ENCODE measurements at places on chromosomes 13 and 19.

- DNase-seq = no peak
These were observed 27.6 kb downstream of the ARL11 start for GRCh38 chr13:49655906-49656305.

DNA sequence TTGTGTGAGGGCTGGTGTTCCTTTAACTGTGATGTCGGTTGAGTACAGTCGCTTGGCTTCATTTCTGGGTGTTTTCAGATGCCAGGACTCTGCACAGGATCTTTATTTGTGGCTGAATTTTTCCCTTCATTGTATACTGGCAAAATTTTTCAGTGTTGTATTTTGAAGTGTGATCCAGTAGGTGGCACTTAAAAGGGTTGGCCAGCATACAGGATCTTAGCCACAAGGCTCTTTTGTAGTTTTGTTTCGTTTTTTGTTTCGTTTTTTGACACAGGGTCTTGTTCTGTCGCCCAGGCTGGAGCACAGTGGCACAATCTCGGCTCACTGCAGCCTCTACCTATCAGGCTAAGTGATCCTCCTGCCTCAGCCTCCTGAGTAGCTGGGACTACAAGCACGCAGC lies 8.7 kb downstream of the FCAR start:
- peak; percentile 37 for DNase-seq

DNA sequence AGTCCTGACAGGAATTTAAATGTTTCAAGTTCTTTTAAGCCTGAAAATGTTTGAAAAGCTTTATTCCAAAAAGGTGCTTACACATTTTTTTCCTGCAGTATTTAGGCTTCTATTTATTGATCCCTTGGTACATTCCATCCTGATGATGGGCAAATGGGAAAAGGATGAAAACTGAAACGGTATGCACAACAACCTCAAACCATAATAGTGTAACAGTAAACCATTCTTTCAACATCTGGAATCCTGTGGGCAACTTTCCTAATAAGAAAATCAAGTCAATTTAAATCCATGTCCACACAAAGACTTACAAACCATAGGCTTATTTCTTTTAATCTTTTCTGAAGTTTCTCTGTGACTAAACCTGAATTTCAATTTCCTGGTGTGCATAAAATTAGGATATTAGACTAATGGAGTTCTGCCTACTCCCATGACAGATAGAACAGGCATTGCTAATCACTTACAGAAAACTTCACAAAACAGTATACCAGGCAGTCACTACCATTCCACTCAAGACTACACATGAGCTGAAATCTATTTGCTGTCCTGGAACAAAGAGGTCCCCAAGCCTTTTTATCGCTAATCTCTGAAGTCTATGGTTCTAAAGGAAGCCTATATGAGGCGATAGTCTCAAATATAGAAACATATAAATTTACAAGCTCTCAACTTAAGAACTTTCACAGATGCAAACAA lies 103.3 kb downstream of the DLEU7 start:
- DNase-seq = no peak

DNA sequence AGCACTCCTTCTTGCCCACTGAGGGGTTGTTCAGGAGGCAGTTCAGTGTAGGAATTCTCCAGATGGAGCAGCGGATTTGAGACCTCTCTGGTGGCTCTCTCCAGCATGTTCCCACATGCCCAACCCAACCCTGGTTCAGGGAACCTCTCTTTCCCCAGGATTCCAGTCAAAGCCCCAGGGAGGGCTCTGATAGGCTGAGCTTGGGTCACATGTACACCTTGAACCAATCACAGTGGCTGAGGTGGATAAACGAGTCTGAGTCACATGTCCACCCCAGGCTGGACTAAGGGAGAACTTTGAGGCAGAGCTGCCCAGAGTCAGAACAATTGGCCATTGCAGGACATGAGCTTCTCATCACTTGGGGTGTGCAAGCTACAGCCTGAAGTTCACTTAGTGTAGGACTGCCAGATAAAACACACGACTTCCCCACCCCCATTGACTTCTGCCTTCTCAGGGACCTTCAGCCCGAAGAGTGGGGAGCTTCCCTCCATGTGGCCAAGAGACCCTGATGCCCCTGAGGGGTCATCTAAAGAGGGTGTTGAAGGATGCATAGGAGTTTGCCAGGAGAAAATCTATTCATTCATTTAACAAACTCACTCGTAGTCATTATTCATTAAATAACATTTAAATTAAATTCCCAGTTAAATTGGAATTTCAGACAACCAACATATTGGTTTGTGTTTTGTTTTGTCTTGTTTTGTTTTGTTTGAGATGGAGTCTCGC lies 4.0 kb upstream of the MAST3 start:
- no peak for DNase-seq

GRCh38 chr13:74629985-74630384 lies 495.8 kb upstream of the KLF12 start:
- DNase-seq = no peak

DNA sequence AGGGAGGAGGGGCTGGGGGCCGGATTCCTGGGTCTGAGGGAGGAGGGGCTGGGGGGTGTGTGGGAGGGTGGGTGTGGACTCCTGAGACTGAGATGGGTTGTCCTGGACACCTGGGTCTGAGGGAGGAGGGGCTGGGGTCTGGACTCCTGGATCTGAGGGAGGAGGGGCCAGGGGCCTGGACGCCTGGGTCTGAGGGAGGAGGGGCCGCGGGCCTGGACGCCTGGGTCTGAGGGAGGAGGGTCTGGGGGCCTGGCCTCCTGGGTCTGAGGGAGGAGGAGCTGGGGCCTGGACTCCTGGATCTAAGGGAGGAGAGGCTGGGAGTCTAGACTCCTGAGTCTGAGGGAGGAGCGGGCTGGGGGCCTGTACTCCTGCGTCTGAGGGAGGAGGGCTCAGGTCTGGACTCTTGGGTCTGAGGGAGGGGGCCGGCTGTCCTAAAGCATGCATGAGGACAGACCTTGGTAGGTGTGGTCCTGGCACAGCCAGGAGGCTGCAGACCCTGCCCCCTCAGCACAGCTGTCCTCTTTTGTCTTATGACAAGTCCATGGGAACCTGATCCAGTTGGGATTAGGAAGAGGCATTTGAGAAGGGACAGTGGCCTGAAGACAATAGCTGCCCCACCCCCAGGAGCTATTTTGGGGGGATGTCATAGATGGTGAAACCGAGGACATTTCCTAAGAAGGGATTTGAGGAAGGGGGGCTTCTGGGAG lies 1.3 kb downstream of the TNNT1 start:
- no peak for DNase-seq

DNA sequence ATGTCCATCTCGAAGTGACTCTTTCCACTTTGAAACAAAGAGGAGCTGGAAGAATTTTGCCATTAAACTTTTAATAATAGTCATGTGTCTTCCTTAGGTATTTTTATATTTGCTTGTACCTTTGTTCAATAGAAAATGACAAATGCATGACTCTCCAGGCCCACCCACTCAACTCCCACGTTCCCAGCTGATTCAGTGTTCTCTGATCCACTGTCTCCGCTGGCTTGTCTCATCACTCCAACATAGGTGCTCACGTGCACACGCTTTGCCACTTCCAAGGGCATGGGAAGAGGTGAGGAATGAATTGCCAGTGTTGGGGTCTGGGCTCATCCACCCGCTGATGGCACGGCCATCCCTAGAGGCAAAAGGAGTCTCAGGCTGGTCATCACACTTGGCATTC lies 24.5 kb downstream of the RASL11A start:
- no peak for DNase-seq

GRCh38 chr13:111904701-111905608 lies 162.0 kb upstream of the SOX1 start:
- DNase-seq = no peak

DNA sequence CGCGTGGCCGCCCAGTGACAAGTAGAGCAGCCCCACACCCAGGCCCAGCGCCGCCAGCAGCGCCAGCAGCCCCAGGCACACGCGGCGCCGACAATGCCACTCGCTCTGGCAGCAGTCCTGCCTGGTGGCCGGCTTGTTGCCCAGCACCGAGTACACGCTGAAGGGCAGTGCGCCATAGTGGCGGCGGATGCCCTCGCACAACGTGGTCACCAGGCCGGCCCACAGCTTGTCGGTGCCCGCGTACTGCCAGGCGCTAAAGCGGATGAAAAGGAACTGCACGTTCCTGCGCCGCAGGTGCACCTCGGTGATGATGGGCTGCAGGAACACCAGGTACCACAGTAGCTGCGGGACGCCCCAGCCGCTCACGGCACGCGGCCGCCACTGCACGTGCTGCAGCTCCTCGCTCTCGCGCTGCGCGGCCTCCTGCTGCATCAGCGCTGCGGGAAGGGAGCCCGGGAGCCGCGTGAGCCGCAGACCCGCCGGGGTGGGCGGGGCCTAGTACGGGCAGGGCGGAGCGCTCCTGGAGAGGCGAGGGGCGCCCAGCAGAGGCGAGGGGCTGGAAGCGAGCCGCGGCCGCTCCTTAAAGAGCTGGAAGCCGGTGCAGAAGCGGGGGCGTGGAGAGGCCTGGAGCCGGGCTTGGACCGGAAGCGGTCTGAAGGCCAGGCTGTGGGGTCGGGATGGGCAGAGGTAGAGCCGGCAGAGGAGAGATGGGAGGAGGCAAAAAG lies 7.3 kb downstream of the NKPD1 start:
- DNase-seq = no peak

DNA sequence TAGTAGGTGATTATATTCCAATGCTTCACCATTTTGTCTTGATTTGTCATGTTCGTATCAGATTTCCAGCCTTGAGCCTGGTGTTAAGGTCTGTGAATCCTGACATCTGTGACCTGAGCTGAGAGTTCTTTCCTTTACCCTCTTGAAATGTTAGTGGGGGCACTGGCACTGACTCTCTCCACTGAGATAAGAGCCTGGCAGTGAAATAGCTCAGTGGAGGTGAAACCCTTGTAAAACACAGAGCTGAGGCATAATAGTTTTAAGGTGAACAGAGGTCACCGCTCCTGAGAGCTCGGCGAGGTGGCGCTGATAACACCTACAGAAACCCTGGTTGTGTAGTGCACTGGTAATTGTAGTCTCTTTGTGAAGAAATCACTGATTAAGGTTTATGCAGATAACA lies 748.2 kb downstream of the DIAPH3 start:
- no peak for DNase-seq

DNA sequence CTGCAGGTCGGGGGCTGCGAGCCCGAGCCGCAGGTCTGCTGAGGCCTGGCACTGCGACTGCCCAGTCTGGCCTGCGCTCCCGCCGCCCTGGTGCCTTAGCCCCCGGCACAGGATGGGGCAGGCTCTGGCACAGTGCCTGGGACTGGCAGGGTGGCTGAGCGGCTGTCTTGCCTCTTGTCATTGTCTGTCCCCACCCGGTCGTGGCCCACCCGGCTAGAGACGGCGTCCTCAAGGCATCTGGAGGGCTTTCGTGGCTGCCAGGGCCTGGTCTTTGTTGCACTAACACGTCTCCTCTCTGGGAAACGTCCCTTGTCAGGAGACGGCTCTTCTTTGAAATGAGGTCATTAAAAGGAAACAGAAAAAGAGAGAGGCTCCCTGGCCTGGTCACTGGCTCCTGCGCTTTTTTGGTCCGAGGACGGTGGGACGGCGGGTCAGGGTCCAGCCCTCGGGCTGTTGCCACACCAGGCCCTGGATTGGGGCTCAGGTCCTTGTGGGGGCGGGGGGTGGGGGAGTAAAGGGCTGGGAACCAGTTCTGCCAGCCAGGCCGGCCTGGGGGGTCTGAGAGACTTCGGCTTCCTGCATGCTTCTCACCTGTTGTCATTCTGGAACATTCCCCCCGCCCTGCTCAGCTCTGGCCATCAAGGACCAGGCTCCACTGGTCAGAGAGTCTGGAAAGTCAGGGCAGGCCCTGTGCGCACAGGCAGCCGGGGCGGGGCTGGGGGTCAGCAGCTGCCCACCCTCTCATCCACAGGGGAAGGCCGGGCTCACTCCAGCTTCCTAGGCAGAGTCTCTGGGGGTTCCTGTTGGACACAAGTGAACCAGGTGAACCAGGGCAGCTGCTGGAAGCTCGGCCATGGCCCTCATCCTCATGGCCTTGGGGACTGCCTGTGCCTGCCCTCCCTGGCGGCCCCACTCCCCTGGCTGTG lies 6.2 kb upstream of the ZNF554 start:
- no peak for DNase-seq

DNA sequence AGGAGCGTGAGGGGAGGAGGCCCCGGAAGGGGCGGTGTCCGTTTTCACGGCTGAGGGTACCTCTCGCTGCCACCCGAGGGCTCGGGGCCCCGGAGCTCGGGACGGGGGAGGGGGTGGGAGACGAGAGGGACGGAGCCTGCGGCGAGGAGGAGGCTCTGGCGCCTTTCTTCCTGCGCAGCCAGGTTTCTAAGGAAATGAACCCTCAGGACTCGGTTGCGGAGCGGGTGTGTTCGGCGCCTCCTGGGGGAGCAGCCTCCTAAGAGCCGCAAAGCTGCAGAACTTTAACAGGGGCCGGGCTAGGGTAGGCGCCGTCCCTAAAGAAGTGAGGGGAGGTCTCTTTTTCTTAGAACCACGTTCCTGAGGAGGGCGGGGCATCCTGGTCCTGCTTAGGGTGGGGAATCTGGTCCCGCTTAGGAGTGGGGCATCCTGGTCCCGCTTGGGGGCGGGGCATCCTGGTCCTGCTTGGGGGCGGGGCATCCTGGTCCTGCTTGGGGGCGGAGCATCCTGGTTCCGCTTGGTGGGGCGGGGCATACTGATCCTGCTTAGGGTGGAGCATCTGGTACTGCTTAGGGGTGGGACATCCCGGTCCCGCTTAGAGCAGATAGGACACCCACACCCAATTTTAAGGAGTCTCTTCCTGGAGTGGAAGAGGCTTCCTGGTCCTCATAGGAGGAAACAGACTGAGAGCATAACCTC lies 6.2 kb downstream of the SYT5 start:
- no peak for DNase-seq

DNA sequence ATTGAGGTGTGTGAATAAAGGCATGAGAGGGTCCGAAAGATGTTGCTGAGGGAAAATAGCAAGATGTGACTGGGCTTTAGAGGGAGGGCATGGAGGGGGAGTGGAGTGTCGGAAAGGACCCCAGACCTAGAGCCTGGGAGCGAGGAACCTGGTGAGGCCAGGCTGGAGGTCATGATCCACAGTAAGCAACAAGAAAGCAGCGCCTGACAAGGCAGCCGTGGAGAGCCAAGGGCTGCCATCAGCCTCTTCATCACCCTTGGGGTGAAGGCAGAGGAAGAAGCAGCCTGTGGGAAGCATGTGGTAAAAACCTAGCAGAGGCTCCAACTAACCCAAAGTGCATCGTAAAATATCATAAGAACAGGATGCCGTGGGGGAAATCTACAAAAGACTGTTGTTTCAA lies 162.8 kb upstream of the SOX1 start:
- no peak for DNase-seq

GRCh38 chr13:109743706-109744453 lies 42.5 kb downstream of the IRS2 start:
- DNase-seq = no peak

GRCh38 chr13:99778500-99778899 lies 193.1 kb downstream of the ZIC5 start:
- DNase-seq = no peak

- DNase-seq = no peak
These were observed 11.4 kb downstream of the ETFB start for GRCh38 chr19:51354742-51355148.

DNA sequence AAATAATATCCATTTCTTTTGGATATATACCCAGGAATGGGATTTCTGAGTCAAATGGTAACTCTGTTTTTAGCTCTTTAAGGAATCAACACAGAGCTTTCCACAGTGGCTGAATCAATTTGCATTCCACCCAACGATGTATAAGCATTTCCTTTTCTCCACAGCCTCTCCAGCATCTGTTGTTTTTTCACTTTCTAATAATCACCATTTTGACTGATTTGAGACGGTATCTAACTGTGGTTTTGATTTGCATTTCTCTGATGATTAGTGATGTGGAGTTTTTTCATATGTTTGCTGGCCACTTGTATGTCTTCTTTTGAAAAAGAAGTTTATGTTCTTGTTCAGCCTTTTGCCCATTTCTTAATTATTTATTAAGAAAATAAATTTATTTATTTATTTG lies 352.2 kb upstream of the OBI1 start:
- no peak for DNase-seq
